Suprapubic skin (tissue), 4 donors: ENCODE measurements at places on chromosomes 16 and 17.

DNA sequence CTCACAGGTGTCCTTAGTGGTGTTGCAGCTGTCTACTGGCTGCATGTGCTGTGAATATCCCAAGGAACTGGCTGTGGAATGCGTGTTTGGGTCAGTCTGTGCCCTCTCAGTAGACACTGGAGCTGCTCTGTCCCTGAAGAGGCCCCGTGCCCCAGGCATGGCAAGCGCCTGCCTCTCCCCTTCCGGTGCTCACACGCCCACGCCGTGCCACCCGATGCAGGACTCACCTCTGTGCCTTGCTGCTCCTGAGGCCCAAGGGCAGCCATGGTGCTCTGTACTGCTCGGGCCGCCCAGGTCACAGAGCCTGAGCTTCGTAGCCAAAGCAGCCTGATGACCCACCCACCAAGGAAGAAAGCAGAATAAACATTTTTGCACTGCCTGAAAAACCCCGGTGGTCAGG lies 10.0 kb downstream of the RGS11 start:
- DNase-seq = no peak

DNA sequence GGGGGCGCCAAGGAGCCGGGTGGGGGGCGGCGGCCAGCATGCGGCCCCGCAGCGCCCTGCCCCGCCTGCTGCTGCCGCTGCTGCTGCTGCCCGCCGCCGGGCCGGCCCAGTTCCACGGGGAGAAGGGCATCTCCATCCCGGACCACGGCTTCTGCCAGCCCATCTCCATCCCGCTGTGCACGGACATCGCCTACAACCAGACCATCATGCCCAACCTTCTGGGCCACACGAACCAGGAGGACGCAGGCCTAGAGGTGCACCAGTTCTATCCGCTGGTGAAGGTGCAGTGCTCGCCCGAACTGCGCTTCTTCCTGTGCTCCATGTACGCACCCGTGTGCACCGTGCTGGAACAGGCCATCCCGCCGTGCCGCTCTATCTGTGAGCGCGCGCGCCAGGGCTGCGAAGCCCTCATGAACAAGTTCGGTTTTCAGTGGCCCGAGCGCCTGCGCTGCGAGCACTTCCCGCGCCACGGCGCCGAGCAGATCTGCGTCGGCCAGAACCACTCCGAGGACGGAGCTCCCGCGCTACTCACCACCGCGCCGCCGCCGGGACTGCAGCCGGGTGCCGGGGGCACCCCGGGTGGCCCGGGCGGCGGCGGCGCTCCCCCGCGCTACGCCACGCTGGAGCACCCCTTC lies 484 bp downstream of the FZD2 start:
- peak; percentile 64 for DNase-seq

- DNase-seq = no peak
Observed at GRCh38 chr16:75927810-75928209, 201.5 kb upstream of the CPHXL start.

- no peak for DNase-seq
Observed at GRCh38 chr17:42310787-42311215, 22.5 kb downstream of the STAT5A start.

DNA sequence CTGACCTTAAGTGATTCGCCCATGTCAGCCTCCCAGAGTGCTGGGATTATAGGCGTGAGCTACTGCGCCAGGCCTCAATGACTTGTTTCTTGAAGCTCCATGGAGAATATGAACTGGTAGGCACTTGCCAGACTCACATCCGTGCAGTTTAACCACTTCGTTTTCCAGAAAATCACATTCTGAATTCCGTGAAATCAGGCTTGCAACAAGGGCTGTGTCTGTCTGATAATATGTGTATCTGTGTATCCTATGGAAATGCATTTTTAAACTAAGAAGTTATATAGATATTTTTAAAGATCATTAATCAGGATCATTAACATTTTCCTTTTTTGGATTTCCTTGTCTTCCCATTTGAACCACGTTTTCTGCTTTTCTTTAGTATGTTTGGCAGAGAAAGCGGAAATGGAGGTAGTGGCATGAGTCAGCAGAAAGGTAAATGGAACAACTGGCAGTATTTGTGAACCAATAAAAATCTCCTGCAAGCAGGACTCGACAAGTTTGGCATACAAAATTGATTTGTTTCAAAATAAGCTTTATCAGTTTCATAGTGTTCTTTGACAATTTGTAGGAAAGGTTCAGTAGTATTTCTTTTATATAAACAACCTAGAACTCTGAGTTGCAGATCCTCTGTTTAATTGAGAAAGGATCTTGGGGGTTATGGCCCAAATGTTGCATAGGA lies 33.0 kb downstream of the USP10 start:
- no peak for DNase-seq

- DNase-seq = no peak
Observed at GRCh38 chr17:6668219-6668618, 16.7 kb downstream of the C17orf100 start.

DNA sequence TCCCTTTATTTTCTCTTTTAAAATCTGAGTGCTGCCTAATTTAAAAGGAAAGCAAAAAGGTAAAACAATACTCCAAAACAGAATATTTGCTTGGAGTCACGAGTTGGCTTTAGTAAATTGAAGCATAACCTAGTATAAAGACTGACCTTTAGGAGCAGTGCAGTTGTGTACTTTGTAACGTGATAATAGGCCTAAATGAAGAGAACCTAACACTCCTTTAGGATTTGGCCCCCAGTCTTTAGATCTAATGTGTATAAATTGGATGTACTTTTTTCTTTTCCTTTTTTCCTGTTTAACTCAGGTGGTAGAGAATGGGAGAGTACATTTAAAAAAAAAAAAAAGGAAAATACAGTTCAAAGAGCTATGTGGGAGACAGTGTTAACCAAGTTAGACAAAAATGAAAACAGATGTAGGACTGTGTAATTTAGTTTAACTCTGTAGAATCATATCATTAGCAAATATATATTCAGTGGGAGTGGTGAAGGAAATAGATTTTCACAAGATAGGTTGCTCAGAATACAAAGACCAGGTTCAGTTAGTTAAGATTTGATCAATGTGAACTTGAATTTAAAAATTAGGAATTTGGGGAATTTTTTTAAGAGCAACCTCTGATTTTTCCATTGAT lies 16.8 kb downstream of the CPD start:
- DNase-seq = no peak

- no peak for DNase-seq
Observed at GRCh38 chr16:505479-506245, 21.9 kb upstream of the CAPN15 start.

DNA sequence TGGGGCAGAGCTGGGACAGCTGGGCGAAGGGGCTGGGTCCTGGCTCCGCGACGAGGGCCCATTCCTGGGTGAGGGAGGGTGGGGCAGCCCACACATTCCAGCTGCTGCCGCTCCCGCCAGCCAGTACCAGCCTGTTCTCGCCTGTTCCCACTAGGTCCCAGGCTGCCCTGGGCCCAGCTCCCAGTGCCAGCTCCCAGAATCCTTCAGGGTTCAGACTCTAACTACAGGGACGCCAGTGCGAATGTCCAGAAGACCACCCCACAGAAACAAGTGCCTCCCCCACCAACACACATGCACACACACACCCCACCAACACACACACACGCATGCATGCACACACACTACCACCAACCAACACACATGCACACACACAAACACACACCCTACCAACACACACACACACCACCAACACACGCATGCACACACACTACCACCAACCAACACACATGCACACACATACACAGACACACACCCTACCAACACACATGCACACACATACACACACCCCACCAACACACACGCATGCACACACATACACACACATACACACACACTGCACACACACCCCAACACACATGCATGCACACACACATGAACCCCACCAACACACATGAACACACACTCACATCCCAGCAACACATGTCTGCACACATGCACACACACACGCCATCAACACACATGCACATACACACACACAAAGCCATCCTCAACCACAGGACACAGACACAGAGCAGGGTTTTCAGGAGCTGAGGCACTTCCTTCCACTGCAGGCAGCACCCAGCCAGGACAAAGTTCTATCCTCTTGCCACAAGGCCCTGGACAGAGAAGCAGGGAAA lies 27.5 kb upstream of the KRT17 start:
- peak; percentile 75 for DNase-seq

DNA sequence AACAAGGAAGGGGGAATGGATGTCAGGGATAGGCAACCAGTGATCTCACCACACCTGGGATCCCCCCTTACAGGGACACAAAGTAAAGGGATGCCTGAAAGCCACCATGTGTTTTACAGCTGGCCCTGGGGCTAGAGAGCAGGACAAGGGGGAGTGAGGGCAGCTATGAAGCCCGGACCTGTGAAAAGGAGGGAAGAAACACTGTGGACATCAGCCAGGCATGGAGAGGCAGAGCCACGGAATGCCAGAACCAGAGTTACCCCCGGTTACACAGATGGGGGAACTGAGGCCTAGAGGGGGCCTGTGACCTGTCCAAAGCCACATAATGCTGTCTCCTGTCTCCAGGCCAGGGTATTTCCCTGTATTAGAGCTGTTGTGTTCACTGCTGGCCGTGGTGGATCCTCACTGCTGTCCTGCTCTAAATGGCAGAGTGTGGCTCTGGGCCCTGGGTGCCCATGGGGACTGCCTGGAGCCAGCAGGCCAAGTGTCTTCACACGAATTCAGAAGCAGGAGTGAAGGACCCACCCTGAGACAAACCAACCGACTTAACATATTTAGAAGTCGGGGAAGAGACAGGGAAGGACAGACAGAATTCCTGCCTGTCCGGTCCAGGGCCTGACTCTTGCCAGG lies 29.7 kb upstream of the ITGA3 start:
- DNase-seq = no peak

DNA sequence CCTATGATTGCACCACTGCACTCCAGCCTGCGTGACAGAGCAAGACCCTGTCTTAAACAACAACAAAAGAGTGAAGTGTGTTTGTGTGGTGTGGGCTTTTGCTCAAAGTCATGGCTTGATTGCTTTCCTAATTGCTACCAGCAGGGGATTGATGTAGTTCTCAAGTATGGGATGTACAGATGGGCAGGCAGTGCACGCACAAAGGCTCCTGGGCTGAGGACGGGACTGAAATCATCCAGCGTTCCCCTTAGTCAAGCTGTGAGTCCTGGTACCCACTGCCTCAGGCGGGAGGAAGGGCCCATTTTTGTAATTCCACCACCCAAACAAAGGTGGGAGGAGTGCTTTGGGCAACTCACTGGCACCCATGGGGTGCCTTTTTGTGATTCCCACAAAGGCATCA lies 47.3 kb downstream of the GDE1 start:
- DNase-seq = no peak

- no peak for DNase-seq
Observed at GRCh38 chr16:79331066-79331465, 269.5 kb downstream of the MAF start.

DNA sequence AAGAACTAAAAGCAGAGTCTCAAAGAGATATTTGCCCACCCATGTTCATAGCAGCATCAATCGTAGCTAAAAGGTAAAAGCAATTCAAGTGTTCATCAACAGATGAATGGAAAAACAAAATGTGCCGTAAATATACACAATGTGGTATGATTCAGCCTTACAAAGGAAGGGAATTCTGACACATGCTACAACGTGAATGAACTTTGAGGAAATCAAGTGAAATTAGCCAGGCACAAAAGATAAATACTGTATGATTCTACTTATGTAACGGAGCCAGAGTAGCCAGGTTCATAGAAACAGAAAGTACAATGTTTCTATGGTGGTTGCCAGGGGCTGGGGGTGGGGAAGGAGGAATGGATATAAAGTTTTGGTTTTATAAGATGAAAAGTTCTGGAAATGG lies 57.8 kb upstream of the IL34 start:
- DNase-seq = no peak

- DNase-seq = peak; percentile 63
Observed at GRCh38 chr17:50208611-50209061, 7.2 kb upstream of the COL1A1 start.

- DNase-seq = peak; percentile 54
Observed at GRCh38 chr16:9125658-9126505, 34.4 kb downstream of the HAPSTR1 start.

DNA sequence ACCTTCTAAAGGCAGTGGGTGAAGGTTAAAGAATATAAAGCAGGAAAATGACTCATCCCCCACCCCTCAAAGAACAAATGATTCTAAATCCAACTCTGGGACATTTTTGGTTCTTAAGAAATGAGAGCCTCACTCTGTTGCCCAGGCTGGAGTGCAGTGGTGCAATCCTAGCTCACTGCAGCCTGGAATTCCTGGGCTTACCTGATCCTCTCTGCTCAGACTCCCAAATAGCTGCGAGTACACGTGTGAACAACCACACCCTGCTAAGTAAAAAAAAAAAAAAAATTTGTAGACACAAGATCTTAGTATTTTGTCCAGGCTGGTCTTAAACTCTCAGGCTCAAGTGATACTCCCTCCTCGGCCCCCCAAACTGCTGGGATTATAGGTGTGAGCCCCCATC lies 298.8 kb upstream of the MAF start:
- no peak for DNase-seq

DNA sequence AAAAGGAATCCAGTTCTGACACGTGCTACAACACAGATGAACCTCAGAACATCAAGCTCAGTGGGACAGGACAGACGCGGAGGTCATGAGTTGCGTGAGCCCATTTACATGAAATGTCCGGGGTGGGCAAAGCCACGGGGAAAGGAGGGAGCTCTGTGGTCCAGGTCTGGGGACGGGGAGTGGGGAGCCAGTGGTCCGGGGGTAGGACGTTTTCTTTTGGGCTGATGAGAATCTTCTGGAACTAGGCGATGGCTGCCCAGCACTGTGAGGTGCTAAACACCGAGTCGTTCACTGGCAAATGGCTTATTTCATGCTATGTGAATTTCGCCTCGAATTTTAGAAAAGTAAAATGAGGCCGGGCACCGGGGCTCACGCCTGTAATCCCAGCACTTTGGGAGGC lies 2.6 kb upstream of the LMF1 start:
- DNase-seq = no peak

- DNase-seq = no peak
Observed at GRCh38 chr16:27217256-27217655, 13.9 kb downstream of the KDM8 start.

- no peak for DNase-seq
Observed at GRCh38 chr17:81986606-81987005, 9.2 kb downstream of the ASPSCR1 start.

DNA sequence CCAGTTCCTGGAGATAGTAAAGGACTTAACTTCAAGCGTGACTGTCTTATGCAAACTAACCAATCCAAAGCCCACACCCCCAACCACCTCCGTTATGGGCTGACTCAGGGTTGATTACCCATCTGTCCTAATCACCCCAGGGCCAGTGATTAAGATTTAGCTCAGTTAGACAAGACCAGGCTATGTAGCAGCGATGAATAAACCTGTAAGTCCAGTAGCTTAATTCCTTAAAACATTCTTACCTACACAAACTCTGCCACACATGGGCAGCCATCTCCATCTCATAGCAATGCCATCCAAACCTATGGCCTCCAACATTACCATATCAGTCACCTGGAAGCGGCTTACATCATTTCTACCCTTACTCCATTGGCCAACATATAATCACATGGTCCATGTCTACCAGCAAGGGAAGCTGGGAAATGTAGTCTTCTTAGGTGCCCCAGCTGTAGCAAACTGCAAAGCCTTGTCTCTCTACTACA lies 266.7 kb downstream of the SHISA9 start:
- DNase-seq = no peak

- DNase-seq = no peak
Observed at GRCh38 chr16:500709-501108, 26.8 kb upstream of the CAPN15 start.

GRCh38 chr17:77146882-77147281 lies 6.1 kb downstream of the SEC14L1 start:
- no peak for DNase-seq
